Pons (tissue), 1 donor: ENCODE measurements at places on chromosomes 16 and 17.

DNA sequence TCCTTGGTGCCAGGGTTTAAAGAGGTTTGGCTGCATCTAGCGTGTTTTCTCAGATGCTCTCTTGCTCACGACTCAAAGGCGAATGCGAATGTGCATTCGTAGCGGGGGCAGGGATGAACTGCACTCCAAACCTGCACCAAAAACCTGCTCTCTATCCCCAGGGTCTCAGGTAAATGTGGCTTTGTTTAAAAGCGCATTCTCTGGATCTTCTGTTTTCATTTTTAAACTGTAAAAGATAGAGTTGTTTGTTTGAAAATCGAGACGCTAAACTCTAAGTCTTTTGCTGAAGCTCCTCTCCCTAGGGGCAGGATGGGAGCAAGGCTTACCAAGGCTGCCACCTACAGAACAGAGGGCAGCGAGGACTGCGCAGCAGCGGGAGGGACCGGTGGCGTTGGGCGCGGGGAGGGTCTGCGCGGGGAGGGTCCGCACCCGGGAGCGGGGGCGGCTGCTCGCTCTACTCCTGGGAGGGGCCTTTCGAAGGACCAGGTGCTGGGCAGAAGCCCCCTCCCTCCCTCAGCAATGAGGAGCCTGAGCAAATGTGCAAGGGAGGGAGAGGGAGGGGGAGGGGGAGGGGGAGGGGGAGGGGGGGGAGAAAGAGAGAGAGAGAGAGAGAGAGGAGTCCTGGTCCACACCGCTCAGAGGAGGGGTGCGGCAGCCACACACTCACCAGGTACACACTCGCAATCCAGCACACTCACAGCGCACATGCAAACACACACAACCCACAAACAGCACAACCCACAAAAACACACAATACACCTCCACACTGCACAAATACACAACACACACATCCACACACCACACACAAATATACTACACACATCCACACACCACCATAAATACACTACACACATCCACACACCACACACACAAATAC lies 142.8 kb downstream of the GRIN2A start:
- DNase-seq, result peak; percentile 87

DNA sequence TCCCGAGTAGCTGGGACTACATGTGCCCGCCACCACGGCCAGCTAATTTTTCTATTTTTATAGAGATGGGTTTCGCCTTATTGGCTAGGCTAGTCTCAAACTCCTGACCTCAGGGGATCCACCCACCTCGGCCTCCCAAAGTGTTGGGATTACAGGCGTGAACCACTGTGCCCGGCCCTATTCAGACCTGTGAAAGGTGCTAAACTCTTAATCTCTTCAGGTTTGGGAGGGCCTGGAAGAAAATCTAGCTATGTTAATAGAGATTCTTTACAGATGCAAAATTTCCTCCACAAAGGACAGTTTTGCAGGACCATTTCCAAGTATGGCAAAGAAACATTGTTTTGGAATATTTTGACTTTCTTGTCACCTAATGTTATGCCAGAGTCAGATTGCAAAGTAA lies 3.1 kb upstream of the PLA2G15 start:
- DNase-seq, result no peak

- no peak for DNase-seq
Observed at GRCh38 chr16:21069986-21070385, 80.7 kb downstream of the DNAH3 start.

DNA sequence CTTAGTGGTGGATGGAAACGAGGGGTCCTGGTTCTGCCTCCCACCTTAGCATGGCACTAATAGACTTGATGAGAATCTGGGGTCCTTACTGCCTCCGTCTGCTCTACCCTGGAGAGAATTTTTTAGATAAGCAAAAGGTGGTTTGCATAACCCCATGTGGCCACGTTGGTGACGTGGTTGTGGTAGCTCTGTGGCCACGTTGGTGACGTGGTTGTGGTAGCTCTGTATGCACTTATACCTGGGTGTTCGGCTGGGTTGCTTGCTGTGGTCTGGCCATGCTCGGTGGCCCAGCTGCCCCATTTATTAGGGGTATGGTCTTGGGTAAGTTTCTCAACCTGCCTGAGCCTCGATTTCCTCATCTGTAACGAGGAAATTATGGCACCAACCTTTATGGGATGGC lies 13.0 kb downstream of the SPIRE2 start:
- no peak for DNase-seq

DNA sequence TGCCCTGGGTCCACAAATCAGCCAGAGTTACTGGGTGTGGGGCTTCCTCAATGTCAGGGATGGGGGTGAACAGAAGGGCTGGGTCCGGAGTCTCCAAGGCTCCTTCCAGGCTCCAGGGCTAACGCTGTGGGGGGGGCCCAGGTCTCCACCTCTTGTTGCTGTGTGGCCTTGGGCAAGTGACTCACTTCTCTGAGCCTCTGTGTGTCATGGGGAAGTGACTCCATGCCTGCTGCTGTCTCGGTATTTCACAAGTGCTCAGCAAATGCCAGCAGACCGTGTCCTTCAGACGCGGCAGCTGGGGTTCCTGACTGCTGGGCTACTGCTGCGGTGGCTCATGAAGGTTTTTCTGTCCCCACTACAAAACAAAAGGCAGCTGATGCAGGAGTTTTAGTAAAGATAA lies 26.6 kb downstream of the JPH3 start:
- DNase-seq, result peak; percentile 4

DNA sequence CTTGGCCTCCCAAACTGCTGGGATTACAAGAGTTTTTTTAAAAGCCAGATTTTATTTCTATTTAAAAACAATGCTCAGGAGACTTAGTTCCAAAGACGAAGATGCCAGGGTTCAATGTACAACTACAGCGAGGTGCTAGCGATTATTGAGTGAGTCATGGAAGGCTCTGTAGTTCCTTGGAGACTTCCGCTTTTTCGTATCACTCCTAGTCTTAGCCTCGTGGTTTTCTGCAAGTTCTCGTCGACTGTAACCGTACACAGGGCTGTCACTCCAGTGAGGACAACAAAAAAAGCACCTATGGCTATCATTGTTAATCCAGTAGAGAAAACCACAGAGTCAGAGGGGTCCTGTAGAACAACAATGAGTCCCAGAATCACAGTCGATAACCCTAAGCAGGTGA lies 22.7 kb upstream of the ZC3H7A start:
- no peak for DNase-seq
